ENCODE measurements at places on chromosomes 4 and X.

- DNase-seq, result no peak
Observed at GRCh38 chrX:70480660-70481018, 36.0 kb downstream of the DLG3 start.

DNA sequence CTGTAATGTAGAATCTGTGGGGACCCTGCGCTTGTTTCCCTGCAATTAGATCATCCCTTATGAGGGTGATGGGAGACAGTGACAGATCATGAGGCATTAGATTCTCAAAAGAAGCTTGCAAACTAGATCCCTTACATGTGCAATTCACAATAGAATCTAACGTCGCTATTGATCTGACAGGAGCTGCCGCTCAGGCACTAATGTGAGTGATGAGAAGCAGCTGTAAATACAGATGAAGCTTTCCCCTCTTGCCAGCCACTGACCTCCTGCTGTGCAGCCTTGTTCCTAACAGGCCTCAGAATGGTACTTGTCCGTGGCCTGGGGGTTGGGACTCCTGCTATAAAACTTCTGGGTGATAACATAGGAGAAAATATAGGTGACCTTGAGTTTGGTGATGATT, 1076.8 kb downstream of the PDHA2 start:
- no peak for DNase-seq

- DNase-seq, result no peak
Observed at GRCh38 chr4:102535398-102536082, 34.4 kb downstream of the NFKB1 start.

DNA sequence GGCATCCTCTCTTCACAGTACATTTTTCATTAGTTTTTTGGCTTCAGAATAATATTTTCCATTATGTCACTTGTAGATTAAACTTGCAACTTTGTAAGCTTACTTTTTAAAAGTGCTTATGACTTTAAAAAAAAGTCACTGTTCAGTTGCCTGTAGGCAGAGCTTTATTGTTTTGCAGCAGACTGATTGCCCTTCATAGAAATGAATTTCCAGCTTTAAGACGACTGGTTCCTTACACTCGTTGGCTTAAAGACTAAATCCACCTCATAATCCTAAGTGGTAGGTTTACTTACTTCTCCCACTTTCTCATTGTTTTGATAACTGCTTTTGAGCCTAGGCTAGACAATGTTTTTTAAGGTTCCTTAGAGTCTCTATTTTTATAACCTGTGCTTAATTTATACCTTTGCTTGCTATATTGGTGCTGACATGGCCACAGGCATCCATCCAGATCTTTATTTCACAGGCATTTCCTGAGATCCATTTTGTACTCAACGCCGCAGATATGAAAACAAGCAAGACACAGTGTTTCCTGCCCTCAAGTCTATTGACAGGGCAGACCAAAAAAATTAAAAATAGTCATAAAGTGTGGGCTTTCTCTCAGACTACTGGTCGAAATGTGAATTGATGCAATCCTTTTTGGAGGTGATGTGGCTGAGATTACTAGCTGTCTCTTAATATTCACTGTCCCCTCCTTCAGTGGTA, 12.6 kb upstream of the IL13RA2 start:
- DNase-seq, result no peak

- DNase-seq, result no peak
Observed at GRCh38 chr4:94302191-94302590, 40.4 kb downstream of the HPGDS start.

- DNase-seq, result no peak
Observed at GRCh38 chrX:56791456-56791855, 62.4 kb downstream of the NBDY start.

DNA sequence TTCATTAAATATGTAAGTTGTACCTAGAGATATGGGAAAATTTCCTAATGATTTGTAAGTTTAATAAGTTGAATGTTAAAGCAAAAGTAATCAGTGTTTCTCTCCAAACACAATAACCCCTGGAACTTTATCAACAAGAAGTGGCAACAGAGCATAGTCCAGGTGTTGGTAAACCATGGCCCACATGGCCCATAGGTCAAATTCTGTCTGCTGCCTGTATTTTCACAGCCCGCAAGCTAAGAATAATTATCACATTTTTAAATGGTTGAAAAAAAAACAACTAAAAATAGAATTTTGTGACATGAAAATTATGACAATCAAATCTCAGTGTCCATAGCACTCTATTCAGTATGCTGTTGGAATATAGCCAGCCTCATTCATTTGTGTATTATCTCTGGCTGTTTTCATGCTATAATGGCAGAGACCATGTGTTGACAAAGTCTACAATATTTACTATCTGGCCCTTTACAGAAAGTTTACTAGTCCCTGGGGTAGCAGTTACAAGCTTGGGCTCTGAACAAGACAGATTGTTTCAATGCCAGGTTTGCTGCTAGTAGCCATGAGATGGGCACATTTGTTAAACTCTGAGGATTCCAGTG, 395.8 kb downstream of the GASK1B start:
- no peak for DNase-seq

- no peak for DNase-seq
Observed at GRCh38 chr4:153232768-153233167, 28.5 kb downstream of the TRIM2 start.

DNA sequence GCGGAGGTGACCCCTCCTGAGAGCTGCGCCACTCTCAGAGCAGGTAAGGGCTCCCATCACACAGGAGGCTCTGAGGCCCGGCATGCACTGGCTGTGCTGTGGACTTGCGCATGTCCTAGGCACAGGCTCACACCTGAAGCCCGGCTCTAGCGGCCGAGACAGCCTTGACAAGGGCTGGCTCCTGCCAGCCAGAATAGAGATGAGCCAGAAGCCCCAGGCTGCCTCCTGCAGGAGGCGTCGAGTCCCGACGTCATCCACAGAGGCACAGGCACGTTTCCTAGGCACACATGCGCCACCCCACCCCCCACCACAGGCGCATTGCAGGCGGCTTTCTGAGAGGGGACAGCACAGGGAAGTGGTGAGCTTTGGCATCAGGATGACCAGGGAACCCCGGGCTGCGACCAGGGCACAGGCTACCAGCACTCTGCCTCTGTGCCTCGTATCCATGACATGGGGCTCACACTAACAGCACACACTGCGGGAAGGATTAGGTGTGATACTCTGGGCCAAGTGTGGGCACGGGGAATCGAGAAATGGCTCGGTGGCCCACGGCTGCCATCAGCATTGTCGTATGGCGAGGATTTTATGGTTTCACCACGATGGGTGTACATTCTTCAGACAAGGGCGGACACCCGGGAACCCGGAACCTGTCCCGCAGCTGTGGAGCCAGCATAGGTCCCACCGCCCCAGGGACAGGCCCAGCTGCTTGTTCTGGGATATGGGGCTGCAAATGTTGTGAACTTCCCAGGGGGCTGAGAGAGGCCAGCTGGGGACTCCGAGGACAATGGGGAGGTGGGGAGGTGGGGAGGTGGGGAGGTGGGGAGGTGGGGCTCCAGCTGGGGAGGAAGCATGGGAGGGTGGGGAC, 90.7 kb upstream of the ADRA2C start:
- DNase-seq, result no peak

- DNase-seq, result no peak
Observed at GRCh38 chrX:131918839-131919238, 104.3 kb upstream of the STK26 start.

DNA sequence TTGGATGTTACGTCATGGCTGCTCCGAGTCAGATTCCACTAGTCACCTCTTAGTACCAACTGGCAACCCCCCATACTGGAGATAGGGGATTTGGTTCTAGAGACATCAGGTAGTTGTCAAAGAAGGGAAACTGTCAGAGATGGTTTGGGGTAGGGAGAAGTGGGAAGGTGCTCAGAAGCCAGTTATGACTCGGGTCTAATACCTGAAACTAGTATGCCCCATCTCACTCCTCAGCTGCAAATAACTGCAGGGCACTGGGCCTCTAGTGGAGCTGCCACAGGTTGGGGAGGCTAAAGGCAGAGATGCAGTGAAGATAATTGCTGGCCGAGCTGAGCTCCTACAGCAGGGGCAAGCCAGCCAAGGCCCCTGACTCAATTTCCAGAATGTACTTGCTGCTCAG, 30.0 kb downstream of the OTUD6A start:
- DNase-seq, result no peak

DNA sequence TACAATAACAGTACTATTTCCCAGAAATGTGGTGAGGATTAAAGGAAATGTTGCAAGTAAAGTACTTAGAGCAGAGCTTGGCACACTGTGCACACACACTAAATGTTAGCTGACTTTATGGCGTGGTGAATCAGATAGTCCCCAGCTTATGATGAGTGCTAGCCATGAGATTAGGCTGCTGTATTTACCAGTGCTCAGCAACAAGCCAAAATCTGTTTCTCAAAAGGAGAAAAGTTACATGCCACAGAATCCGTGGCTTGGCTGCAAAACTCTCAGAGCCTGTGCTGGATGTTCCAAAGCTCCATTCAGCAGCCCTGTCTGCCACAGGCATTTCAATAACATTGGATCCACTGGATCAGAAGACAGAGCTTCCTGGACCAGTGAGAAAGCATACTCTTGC, 12.8 kb upstream of the STBD1 start:
- DNase-seq, result no peak

DNA sequence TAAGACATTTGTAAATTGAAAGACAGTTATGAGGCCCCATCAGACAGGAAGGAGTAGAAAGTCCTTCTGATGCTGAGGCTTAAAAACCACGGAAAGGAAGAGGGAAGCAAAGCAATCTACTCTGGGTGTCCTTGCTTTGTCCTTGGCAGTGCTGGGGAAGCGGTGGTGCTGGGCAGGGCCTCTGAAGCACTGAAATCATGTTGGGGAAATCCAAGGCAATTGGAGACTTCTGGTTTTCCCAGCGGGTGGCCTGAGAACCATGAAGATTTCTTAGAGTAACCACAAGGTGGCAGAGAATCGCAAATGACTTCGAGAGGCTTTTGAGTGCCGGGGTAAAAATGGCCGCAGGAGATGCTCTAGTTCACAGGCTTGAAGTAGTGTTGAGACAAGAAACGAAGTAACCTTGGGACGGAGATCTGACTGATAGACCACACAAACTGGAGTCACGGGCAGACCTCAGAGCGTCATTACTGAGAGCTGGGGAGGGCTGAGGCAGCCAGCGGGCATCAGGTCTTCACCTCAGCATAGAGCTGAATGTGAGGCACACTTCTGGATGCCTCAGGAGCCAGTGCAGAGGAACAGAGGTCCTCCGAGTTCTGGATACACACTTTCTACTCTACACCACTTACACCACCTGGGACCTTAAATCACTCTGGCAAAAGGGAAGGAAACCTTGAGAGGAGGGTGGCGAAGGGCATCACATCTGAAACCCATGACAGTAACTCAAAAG, 130.7 kb upstream of the GPRIN3 start:
- DNase-seq, result peak; percentile 48

DNA sequence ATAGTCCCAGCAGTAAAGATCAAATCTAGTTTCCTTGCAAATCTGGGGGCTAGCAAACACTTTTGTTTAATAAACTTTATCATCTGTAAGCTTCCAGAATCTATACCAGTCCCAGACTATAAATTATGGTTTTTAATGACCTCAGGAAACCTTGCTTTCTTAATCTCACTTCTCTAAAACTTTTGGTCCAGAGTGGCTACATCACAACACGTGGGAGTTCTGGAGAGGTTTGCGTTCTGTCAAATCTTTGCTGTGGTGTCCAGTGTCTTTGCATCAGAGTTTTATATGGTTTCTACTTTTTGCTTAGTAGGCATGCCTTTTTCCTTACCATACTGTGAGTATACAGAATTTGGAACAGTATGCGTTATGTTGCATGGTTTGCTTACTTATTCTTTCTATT, 193.9 kb downstream of the ANK2 start:
- no peak for DNase-seq

GRCh38 chr4:183430317-183430993, 14.0 kb upstream of the CDKN2AIP start:
- no peak for DNase-seq

DNA sequence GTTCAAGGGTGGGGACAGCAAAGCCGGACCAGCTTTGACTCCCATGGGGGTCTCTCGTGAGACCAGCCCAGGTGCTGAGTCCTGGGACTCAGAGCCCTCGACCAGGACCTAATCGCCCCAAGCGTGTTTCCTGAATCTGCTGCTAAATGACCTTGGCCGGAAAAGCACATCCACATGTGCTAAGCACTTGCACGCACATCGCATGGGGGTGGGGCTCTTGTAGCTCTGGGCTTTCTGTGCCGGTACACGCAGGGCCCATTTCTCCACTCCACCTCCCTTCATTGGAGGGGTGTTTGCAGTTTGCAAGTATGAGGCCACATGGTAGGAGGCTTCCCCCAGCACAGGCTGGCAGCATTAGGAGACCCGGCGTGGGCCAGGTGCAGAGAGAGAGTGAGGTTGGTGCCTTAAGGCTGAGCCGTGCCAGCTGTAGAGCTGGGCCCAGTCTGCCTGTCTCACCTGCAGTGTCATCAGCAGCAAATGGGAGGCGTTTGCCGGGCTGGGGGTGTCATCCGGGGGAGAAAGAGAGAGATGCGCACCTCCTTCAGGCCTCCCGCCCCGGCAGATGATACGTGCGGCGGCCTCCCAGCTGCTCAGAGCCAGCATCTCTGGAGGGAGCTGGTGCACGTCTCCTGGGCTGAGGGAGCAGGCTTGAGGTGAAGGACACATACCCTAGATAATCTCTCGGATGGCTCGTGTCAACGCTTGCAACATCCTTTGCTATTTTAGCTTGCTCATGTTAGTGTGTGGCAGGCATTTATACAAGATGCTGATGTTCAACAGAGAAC, 45.2 kb upstream of the CLCN4 start:
- DNase-seq, result peak; percentile 16

- no peak for DNase-seq
Observed at GRCh38 chr4:2621419-2621818, 85.0 kb downstream of the FAM193A start.

GRCh38 chr4:82652062-82652461, 90.3 kb upstream of the TMEM150C start:
- DNase-seq, result no peak

Measured in stimulated activated CD4-positive, alpha-beta T cell treated with anti-CD3 and anti-CD28 coated beads, Interleukin-1b, Interleukin-23, amount 100 ng/mL, for 4 hours (primary cell).